Left renal cortex interstitium (tissue), 4 donors: ENCODE measurements at places on chromosomes 3 and 15.
A peak's percentile ranks its signal among the peaks of the same experiment; 100 is the strongest.

- DNase-seq: no peak
These were observed 16.8 kb downstream of the PLA2G4F start for GRCh38 chr15:42139596-42139995.

- no peak for DNase-seq
These were observed 65.3 kb downstream of the CHAC1 start for GRCh38 chr15:41018534-41018933.

- no peak for DNase-seq
These were observed 367.9 kb downstream of the ZIC4 start for GRCh38 chr3:147038481-147038880.

DNA sequence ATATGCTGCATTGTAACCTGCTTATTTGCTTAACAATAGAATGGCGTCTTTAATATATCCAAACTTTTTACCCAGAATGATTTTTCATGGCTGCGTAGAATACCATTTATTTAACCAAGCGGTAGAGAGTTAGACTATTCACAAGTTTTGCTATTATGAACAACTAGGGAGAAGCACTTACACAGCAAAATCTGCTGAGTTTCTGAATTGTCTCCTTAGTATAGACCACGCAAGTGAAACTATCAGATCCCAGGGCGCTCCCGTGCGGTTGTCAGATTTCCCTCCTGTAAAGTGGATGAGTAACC lies 12.6 kb upstream of the ADPGK start:
- DNase-seq: no peak

- DNase-seq: no peak
These were observed 53.5 kb upstream of the CCDC54 start for GRCh38 chr3:107323723-107324122.

- DNase-seq: no peak
These were observed 2.4 kb upstream of the VIPR1 start for GRCh38 chr3:42500091-42500490.

GRCh38 chr3:50224639-50225038 lies 11.4 kb upstream of the GNAI2 start:
- DNase-seq: no peak

DNA sequence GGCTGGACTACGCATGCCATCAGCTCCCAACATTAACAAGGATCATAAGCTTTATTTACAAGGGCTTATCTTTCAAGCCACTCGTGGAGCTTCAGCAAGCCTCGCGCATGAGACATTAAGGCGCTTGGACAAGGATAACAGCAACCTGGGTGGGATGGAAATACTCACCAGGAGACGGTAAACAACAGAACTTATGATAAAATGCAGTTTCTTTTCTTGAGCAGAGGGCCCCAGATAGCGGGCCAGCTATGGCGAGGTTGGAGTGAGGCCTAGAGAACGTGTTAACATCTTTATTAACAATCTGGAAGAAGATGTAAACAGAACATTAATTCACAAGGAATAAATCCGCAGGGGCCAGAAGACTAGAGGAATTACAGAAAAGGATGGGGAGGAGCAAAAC lies 158.2 kb downstream of the NTRK3 start:
- DNase-seq: no peak

- no peak for DNase-seq
These were observed 5.5 kb downstream of the GATA2 start for GRCh38 chr3:128487538-128487812.

DNA sequence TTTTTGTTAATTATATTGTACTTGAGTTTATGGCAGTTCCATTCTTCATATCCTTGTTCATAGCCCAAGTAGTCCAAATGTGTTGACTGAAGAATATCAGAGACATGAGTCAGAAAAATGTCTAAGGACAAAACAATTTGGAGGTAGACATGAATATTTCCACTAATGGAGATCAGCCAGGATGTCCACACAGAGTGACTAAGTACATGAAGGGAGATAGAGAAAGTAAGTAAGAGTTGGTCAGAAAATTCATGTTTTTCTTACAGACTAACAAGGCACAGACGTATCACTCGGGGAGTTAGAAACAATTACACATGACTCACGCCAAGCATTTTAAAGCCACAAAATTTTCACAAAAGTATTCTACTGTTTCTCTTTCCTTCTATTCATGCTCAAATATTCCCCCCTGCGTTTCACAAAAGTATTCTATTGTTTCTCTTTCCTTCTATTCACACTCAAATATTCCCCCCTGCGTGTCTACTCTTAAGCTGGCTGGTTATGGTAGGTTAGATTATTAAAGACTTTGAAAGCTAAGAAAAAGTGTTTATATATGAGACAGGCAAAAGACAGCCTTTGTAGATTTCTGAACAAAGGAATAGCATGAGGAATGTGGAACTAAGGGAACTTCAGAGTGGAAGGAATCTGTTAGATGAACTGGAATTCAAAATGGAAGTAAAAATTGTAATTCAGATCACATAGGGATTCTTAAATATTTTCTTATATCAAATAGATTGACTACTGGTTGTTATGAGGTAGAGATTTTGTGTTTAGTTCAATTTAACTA lies 648.7 kb upstream of the CCDC54 start:
- no peak for DNase-seq

DNA sequence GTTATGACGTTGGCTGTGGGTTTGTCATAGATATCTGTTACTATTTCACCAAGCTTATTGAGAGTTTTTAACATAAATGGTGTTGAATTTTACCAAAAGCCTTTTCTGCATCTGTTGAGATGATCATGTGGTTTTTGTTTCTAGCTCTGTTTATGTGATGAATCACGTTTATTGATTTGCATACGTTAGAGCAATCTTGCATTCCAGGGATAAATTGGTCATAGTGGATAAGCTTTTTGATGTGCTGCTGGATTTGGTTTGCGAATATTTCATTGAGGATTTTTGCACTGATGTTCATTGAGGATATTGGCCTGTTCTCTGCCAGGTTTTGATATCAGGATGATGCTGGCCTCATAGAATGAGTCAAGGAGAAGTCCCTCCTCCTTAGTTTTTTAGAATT lies 117.8 kb downstream of the DOCK3 start:
- no peak for DNase-seq

GRCh38 chr3:36418296-36418695 lies 38.0 kb downstream of the STAC start:
- no peak for DNase-seq

DNA sequence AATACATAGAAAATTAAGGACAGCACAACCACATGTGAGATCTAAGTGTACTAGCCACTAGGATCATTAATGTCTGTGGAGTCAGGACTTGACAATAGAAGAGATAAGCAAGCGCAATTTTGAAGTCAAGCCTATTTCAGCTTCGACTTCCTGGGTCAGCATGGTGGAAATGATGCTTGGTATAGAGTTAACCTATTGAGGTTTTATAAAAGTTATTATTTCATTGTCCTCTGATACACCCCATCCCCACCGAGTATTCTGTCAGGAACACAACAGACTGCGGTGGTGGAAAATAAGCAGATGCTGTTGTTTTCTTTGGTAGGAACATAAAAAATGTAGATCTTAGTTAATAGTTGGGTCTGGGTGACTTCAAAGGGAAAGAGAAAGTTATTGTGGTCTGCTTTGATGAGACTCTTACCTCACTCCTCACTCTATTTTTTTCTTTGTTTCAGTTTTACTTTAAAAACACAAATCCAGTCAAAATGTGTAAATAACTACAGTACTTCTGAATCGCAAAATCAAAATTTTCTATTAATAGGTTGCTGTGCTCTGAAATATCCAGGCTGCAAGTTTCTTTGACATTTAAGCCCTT lies 82.1 kb downstream of the IL5RA start:
- DNase-seq: no peak

- DNase-seq: no peak
These were observed 44.0 kb downstream of the FGD5 start for GRCh38 chr3:14862661-14863230.

DNA sequence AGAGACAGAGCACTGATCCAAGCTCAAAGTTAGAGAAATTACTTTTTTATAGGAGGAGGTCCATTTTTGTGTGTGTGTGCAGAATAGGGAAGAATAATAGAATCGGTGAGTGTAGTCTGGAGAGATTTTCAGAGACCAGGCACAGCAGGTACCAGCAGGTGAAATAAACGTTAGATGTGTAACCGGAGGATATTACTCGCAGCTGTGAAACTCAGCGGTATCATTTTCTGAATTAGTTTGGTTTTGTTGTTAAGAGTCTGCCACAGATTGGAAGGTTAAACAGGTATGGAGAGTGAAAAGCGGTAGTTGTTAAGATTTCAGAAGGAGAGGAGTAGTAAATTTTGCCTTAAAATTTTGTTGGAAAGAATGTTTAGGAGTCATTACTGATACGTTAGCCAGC lies 69.9 kb downstream of the RGMA start:
- DNase-seq: no peak

DNA sequence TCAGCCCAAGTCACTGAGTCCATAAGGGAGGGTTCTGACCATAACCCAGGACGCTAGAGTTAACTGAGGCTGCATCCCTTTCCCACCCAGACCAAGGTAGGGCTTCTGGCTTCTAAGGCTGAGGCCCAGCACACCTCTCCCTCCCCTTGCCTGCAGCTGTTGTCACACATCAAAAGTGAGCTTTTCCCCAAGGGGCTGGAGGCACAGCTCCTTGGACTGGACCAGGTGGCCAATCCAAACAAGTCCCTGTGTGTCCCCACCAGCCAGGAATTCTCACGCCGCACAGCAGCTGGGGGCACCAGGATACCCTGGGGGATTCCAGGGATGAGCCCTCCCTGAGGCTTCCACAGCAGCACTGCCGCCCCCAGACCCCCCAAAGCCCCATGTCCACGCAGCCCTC lies 22.3 kb upstream of the ISLR2 start:
- no peak for DNase-seq

DNA sequence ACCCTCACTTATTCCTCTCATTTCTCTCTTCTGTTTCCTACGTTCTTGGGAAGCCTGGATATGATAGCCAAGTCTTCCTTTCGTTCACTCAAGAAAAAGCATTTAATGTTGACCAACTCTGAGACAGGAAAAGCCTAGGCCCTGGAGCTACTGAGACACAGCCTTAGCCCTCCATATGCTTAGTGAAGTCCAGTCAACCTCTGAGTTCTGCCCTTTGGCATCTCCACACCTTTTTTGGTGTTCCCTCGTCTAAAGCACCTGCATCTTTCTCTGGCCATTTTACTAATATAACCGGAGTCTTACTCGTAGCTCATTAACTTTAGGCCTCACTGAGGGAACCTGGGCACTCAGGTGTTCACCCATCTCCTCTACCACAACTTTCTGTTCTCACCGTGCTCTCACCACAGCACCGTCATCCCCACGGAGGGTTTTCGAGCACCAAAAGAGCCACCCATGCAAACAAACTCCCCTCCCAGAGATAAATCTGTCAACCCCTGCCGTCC lies 632 bp downstream of the MTHFS start:
- DNase-seq: peak; percentile 63

DNA sequence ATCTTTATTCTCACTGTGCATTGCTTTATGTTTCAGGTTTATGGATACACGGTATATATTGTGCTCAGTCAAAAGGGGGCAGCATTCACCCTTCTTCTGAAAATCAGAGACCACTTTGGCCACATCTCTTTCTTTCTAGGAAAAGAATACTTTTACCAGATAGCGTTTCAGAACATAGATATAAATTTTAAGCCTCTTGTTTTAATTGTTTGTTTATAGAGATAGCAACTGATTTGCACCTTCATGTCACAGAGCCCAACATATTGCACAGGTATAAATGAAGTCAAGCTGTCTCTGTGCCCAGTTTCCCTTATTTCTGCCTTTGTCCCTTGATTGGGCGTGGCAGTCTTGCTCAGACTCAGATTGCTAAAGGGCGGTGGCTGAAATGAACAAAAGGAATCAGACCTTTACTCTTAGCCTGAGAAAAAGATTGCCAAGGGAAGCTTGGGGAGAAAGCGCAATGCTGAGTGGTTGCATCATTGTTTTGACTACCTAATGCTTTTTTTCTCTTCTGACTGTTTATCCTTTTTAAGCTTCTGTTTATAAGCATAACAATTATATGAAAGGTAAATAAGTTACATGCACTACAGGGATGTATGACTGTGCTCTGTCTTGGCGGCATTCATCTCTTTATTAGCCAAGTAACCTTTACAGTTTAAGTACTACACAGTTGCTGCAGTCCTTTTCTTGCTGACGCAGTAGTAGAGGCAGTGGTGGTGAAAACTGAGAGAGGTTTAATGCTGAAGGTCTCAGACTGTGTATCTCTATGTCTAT lies 70.8 kb upstream of the ZBTB20 start:
- DNase-seq: peak; percentile 32

DNA sequence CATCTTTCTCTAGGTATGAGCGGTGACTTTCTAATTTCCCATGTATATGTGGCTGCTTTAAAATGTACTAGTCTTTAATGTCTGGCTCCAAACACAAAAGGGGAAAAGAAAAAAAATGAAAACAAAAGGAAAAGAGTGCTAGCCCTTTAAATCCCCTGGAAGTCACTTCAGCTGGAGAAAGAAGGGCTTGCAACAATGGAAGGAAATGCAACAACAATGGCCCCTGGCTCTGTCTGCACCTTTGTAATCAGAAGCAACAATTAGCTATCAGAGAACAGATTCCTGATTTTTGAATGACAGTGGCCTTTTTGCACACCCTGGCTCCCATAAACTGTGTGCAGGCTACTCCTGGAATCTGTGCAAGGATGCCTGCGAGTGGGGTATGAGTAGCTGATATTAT lies 591.2 kb downstream of the FHIT start:
- no peak for DNase-seq

DNA sequence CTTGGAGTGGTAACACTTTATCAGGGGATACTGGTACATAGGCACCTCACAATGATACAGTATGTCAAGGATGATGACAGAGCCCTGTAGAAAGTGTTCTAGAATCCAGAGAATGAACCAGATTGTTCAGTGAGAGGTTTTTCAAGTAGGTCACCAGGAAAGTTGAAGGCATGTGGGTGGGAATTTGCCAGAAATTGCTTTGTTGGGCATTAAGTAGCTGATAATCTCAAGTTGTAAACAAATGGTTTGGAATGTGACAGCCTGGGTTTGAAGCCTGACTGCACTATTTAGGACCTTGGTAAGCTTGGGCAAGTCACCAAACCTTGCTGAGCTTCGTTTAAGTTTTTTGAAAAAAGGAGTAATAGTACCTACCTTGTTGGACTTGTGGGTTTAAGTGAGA lies 12.5 kb downstream of the SLC35G2 start:
- no peak for DNase-seq

GRCh38 chr3:140421884-140422283 lies 256.0 kb upstream of the TRIM42 start:
- no peak for DNase-seq

DNA sequence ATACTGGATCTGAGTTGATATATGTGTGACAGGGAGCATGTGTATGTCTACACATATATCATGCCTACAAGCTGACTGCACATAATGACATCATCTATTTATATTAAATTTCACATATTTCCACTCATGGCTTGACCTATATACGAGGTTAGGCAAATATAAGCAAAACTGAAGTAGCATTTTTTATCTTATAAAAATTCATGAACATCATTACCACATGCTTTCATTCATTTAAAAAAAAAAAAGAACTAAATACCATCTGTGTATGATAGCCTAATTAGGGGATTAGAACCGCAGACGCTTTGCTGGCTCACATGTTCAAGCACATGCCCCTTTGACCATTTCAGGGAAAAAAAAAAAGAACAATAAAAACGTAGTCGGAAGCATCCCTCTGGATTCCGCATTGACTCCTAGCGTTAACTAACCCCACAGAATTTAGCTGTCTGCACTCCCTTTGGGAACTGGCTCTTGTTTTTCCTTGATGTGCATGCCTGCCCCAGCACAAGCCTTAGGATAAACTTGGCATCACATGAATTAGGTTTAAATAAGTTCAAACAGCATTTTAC lies 888.4 kb downstream of the ROBO1 start:
- no peak for DNase-seq

- DNase-seq: no peak
These were observed 124.5 kb upstream of the CTDSPL start for GRCh38 chr3:37737134-37737533.

- peak; percentile 50 for DNase-seq
These were observed 68.7 kb downstream of the TRAK1 start for GRCh38 chr3:42159706-42160472.

- DNase-seq: no peak
These were observed 213.7 kb upstream of the GAP43 start for GRCh38 chr3:115409596-115409995.
